ENCODE measurements at places on chromosomes 16 and 17.

- DNase-seq = no peak
Observed at GRCh38 chr17:66923886-66924285, 40.6 kb upstream of the CACNG4 start.

- no peak for DNase-seq
Observed at GRCh38 chr17:73394512-73395450, 83.0 kb upstream of the CDC42EP4 start.

- DNase-seq = no peak
Observed at GRCh38 chr16:57619133-57619605, 9.3 kb upstream of the ADGRG1 start.

DNA sequence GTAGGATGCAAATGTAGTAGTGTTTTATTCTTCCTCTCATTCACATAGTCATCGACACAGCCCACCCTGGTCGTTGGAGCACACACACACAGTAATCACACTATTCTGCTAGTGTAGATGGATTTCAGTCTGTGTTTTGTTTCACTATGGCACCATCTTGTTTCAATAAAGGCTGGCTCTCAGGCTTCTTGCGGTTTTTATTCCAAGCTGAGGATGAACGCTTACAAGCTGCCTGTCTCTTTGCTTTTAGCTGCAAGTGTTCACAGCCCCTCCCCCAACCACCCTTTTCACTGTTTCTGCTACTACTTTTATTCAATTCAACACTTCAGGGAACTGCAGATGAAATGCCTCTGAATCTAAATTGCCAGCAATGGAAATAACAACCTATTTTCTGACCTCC lies 140.9 kb upstream of the PMFBP1 start:
- DNase-seq = no peak

DNA sequence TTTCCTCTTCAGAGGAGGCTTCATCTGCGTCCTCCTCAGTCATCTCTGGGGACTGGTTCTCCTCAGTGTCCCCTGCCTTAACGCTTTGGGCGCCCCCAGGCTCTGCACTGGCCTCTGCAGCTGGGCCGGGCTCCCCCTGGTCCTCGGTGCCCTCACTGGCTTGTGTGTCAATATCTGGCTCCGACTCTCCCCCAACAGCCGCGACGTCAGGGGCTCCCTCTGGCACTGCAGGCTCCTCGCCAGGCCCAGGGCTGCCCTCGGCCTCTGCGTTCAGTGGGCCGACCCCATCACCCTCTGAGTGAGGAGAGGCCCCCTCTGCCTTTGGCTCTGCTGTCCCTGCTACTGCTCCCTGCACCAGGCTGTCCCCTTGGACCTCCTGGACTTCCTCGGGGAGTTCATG lies 34.7 kb downstream of the SRL start:
- no peak for DNase-seq

GRCh38 chr16:68491576-68491950 lies 43.3 kb upstream of the SMPD3 start:
- DNase-seq = no peak

Measured in HuH-7 (cell line).